Cardiac fibroblast (primary cell): ENCODE measurements at places on chromosomes 13 and 19.

- peak; percentile 13 for DNase-seq
These were observed 28.6 kb upstream of the CYP2B6 start for GRCh38 chr19:40962460-40962961.

GRCh38 chr13:33322543-33322809 is 36.9 kb upstream of the STARD13 start:
- peak; percentile 94 for DNase-seq

- peak; percentile 83 for DNase-seq
These were observed 33.8 kb upstream of the GARRE1 start for GRCh38 chr19:34220472-34221063.

GRCh38 chr13:66506979-66507378 is 723.2 kb downstream of the PCDH9 start:
- no peak for DNase-seq
